ENCODE measurements at places on chromosomes 5 and 9.

DNA sequence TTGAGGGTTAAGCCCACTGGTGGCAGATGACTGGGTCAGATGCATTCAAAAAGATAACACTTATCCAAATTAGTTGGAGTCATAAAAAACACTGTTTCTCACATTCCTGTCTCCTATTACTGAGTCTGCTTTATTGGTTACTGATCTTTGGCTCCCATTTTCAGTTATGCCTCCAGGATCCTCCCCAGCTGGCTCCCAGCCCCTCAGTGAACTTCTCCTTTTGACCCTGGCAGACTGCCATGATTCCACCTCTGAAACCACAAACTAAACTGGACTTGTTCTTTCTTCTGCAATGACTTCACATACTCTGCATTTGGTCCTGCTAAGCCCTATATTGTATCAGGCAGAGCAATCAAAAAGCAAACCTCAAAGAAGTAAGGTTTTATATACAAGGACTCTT lies 860.8 kb upstream of the DMAC1 start:
- DNase-seq: no peak

DNA sequence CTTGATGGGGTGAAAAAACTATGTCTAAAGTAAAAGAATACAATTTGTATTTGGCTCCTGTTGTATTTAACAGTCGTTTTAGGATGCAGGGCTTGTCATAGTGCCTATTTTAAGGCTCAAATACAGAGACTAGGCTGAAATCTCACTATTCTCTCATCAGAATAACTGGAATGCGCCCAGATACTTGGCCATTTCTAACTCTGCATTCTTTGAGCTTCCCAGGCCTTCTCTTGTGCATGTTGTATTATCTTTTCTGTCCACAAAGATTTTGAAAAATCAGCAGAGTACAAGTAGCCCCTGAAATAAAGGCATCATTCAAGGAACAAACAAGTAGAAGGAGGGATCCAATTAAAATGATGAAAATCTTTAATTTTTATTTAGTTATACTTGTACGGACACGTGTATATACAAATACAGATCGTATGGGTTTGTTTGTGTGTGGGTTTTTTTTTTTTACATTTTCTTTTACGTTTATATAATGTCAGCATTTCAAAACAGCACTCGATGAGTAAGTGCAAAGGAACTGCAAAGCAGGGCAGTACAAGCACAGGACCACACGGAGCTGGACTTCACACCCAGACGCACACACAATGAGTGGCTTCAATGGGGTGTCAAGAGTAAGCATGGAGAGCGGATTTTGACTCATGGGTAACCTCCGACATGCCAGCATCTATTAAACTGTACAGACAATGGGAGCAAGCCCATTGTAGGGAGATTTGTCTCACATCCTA lies 294.0 kb downstream of the EFNA5 start:
- no peak for DNase-seq

DNA sequence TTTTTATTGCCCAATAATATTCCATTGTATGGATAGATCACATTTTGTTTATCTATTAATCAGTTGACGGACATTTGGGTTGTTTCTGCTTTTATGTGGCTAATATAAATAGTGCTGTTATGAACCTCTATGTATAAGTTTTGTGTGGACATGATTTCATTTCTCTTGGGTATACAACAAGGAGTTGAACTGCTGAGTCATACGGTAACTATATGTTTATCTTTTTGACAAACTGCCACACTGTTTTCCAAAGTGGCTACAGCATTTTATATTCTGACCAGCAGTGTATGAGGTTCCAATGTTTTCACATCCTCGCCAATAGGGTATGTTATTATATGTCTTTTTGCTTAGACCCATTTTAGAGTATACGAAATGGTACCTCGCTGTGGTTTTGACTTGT lies 264.3 kb downstream of the RFX3 start:
- DNase-seq: no peak

- no peak for DNase-seq
Observed at GRCh38 chr5:75831561-75831960, 114.3 kb upstream of the POC5 start.

DNA sequence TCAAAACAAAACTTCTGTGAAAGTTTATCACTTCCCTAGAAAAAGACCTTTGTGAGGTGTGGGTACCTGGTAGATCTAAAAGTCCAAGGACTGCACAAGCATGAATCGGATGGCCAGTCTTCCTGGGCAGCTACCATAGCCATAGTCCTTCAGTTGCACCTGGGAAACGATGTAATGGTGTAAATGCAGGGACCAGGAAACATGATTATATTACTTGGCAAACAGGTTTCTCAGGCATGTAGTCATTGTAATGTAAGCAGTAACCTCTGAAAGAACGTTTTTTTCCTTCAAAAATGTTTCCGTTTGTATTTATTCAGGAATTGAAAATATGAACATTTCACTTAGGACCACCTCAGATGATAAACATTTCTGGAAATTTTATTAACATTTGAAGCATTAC lies 433.4 kb downstream of the DTWD2 start:
- DNase-seq: no peak

- DNase-seq: no peak
Observed at GRCh38 chr5:428219-428618, 14.8 kb upstream of the EXOC3 start.

- no peak for DNase-seq
Observed at GRCh38 chr9:14170392-14170931, 143.5 kb downstream of the NFIB start.

- DNase-seq: no peak
Observed at GRCh38 chr9:96487949-96488348, 38.0 kb downstream of the HABP4 start.

- DNase-seq: no peak
Observed at GRCh38 chr9:23524607-23525155, 301.4 kb downstream of the ELAVL2 start.

- DNase-seq: no peak
Observed at GRCh38 chr9:133253268-133253667, 21.7 kb downstream of the ABO start.

- DNase-seq: no peak
Observed at GRCh38 chr9:122929796-122930354, 1.4 kb downstream of the ZBTB26 start.

GRCh38 chr9:116238225-116238624 lies 84.6 kb downstream of the PAPPA start:
- no peak for DNase-seq

DNA sequence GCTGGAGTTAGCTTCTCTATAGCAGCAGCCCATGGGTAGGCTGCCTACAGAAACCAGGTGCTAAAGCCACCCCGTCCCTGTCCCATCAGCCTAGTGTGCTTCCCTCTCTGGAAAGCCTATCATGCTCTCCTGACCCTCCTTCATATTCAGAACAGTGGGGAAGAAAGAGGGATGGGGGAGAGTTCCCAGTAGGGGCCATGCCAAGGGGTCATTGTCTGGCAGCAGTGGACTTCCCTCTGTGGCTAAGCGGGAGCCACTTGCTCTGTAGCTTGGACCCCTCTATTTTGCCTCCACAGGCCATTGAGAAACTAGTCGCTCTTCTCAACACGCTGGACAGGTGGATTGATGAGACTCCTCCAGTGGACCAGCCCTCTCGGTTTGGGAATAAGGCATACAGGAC lies 17.5 kb downstream of the PTPA start:
- DNase-seq: no peak

DNA sequence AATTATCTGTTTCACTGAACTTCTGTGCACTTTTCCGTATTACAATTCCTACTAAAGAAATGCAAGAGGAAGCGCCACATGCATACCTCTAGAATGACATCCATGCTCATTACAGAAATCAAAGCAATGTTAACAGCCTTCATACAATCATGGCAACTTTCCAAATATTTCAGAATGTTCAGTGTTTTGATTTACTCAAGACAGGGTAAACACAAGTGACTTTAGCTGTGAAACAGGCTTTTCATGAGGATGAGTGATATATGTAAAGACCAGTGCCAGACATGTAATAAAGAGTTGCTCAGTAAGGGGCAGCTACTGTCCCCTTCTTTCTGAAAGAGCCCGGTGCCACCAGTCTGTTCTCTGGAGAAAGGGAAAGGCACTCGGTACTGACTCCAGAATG lies 4.7 kb downstream of the BOD1 start:
- no peak for DNase-seq

- DNase-seq: no peak
Observed at GRCh38 chr5:132487841-132488555, 2.6 kb downstream of the IRF1 start.

- DNase-seq: no peak
Observed at GRCh38 chr5:77239126-77239741, 28.8 kb downstream of the PDE8B start.

DNA sequence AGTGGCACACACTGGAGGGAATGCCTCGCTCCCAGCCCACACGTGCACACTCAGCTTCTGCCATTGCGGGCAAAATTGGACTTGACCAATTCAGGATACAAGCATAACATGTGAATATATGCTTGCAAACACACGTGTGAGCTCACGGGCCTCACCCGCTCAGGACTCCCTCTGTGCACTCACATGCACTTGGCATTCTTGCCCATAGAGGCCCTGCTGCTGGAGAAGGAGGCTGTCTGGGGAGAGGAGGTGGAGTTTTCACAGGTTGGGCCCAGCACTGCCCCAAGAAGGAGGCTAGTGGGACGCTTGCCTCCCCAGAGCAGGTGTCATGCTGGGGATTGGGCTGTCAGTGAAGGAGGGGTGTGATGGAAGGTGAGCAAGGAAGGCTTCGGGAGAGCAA lies 1.7 kb downstream of the MYMK start:
- DNase-seq: no peak

- DNase-seq: no peak
Observed at GRCh38 chr5:128099944-128100343, 16.4 kb downstream of the SLC12A2 start.

- no peak for DNase-seq
Observed at GRCh38 chr9:123111427-123112014, 78.1 kb downstream of the GPR21 start.

GRCh38 chr5:112440031-112440430 lies 21.0 kb upstream of the EPB41L4A start:
- no peak for DNase-seq

GRCh38 chr5:6467591-6467990 lies 18.9 kb downstream of the UBE2QL1 start:
- DNase-seq: no peak

DNA sequence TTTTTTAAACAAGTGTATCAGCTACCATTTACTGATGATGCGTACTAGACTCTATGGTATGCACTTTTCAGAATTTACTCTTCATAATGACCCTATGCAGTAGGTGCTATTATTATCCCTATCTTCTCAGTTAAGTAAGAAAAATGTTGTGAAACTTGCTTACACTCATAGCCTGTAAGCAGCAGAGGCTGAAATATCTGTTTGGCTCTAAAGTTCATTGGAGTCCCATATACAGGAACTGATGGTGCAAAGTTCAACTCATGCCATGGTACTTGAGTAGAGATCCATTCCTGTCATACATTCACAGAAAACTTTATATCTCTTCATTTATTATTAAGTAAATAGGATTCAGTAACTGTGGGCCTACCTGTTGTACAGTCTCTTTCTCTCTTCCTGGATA lies 41.4 kb upstream of the CCDC112 start:
- no peak for DNase-seq

DNA sequence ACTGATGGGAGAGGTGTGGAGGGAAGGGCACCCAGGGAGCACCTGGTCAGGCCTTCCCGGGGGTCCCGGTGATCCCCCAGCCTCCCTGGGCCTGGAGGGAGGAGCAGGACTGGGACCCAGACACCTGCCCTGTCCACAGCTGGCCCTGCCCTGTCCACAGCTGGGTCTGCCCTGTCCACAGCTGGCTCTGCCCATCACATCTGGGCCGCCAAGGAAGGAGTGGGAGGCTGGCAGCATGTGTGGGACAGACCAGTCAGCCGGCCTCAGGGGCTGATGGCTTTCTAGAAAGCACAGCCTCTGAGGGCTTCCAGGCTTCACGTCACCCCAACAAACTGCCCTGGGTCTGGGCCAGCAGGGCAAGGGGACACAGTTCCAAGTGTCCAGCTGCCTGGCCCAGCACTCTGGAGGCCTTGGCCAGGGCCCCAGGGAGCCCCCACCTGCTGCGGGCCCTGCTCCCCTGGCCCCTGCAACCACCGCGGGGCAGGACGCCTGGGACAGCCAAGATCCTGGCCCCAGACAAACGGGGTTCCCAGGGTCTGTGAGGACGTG lies 12.2 kb downstream of the DNLZ start:
- no peak for DNase-seq

- no peak for DNase-seq
Observed at GRCh38 chr9:38181866-38182265, 112.8 kb upstream of the SHB start.

- DNase-seq: no peak
Observed at GRCh38 chr5:169751490-169751889, 114.4 kb downstream of the DOCK2 start.

GRCh38 chr5:55241746-55242145 lies 8.3 kb upstream of the CCNO start:
- no peak for DNase-seq

DNA sequence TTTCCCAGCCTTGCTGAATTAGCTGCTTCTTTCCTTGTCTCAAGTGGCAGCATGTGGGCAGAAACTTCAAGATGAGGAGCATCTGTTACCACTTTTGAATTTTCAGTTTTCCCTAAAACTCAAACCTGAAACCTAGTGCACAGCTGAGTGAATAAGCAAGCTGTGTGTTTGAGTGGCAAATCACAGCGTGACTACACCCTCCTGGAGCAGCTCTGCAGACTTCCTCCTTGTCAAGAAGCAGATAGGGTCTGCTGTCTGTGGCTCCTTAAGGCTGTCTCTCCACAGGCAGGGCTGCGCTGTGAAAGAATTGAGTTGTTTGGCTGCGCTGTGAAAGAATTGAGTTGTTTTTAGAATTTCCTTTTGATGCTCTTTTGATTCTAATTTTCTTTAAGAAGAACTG lies 179.7 kb upstream of the HAPLN1 start:
- no peak for DNase-seq

- DNase-seq: no peak
Observed at GRCh38 chr9:75198436-75198835, 110.1 kb downstream of the OSTF1 start.

DNA sequence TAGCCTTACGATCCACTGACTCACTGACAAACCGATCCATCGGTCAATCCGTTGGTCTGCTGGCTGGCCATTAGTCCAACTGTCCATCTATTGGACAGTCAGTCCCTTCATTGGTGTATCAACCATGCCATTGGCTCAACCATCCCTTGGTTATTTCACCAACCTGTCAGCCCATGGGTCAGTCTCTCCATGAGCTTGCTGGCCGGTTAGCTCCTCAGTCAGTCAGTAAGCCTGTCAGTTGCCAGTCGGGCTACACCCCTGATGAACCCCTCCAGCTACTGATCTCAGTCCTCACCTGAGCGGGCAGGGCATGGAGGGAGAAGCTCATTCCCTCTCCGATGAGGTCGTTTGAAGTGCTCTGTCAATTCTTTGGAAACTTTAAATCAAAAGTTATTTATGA lies 166.5 kb downstream of the FGF18 start:
- no peak for DNase-seq

- DNase-seq: peak; percentile 3
Observed at GRCh38 chr9:33676746-33677505, 118.4 kb upstream of the PRSS3 start.

Measured in stimulated activated CD4-positive, alpha-beta T cell treated with anti-CD3 and anti-CD28 coated beads, Interleukin-15, amount 100 ng/mL, for 1 hour (primary cell).